ENCODE measurements at places on chromosomes 16 and 17.

- no peak for DNase-seq
Observed at GRCh38 chr17:18314059-18314730, 599 bp downstream of the TOP3A start.

DNA sequence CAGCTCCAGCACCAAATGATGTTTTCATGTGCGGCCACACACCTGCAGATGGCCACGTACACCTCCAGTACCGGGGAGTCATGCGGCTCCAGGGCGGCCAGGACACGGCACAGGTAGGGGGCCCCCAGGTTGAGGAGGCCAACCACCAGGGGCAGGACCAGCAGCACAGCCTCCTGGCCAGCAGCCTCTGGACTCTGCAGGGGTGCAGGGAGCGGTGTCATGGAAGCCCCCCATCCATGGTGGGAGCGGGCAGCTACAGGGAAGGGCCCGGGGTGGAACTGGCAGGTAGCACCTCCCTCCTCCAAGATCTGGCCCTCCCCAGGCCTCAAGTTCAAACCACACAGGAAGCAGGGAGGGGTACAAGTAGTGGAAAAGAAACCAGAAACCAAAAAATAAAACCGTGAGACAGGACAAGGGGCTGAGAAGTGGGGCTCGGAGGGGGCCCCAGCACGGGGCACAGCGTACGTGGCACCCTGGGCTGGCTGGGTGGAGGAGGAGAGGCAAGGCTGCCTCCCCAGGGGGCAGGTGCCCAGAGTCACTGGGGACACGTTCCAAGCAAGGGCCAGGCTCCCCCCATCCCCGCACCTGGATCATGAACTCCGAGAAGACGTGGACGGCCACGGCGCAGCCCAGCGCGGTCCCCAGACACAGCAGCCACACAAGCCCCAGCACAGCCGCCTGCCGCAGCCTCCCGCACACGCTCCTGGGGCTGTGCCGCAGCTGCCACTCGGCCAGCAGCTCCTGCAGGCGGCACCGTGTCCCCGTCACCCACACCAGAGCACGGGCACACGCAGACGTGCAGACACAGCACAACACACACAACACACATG lies 7.4 kb downstream of the TMC6 start:
- DNase-seq = no peak

GRCh38 chr17:79836972-79837887 lies 2.0 kb downstream of the CBX4 start:
- DNase-seq = peak; percentile 77

GRCh38 chr17:54898576-54898975 lies 2.1 kb upstream of the TOM1L1 start:
- DNase-seq = no peak

DNA sequence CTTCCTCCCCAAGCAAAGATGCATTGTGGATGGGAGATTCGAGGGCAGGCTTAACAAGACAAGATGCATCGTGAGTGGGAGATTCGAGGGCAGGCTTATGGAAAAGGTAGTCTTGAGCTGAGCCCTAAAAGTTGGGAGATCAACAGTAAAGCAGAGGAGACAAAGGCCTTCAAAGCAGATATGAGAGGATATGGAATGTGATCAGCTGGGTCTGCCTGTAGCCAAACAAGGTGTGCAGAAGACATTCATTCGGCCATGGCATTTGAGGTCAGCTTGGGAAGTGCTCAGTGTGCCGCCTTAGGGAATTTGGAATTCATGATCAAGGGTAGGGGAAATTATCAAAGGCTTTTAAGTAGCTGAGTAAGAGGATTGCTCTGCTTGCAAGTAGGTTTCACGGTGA lies 39.5 kb downstream of the DNAH9 start:
- DNase-seq = no peak

DNA sequence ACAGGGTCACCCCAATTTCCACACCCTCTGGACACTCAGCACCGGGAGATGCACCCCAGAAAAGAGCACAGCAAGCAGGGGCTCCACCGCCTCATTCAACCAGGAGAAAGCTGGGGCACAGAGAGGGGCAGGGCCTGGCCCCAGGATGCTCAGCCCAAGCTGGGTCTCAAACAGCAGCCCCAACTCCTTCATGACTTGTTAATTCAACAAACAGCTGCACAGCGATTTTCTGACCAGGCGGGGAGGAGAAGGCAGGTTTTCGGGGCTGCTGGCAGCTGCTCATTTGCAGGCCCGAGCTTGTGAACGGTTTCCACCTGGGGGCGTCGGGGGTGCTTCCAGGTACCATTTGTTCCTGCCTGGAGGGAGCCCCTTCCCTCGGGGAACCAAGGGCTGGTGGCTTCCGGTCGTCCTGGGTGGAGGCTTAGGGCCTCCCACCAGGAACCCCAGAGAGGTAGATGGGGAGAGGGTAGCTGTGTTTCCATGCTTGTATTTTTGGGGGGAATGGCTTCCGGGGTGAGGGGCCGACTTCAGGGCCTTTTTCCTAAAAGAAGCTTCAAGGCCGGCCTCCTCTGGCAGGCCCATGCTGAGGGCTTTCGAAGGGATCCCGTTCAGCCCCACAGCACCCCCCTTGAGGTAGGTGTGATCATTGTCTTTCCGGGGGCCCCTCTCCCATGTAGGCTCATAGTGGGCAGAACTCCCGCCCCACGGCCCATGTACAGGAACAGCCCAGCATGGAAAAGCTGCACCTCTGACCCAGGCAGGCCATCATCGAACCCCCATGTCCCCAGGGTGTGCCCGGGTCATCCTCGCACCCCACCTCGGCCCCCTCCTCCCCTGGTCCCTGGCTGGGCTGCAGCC lies 191.6 kb upstream of the GSE1 start:
- peak; percentile 55 for DNase-seq

DNA sequence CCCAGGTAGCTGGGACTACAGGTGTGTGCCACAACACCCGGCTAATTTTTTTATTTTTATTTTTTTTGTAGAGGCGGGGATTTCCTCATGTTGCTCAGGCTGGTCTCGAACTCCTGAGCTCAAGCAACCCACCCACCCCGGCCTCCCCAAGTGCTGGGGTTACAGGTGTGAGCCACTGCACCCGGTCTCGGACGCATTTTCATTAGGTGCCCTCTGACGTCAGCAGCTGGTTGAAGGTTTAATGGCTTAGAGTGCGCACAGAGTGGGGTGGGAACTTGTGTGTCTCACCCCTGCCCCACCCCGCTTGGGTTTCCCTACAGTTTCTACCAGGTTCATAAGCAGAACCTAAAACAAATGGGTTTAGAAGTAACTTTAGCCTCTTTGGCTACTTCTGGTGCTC lies 109.0 kb downstream of the N4BP1 start:
- DNase-seq = no peak

DNA sequence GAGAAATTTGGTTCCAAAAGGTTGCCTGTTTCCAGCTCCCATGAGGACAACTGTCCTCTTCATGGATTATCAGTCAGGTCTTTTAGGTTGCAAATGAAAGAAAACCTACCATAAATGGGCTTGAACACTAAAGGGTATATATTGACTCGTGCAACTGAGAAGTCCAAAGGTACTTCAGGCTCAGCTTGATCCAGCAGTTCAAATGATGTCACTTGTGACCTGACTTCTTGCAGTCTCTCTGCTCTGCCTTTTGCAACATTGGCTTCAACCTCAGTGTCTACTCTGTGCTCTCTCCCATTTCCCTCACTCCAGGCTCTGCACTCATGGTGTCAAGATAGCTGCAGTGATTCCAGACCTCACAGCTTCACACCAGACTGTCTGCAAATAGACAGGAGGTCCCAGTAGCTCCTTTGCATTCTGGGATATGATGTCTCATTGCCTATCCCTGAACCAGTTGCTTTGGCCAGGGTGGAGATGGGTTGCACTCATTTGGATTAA lies 5.5 kb upstream of the CALB2 start:
- DNase-seq = no peak

DNA sequence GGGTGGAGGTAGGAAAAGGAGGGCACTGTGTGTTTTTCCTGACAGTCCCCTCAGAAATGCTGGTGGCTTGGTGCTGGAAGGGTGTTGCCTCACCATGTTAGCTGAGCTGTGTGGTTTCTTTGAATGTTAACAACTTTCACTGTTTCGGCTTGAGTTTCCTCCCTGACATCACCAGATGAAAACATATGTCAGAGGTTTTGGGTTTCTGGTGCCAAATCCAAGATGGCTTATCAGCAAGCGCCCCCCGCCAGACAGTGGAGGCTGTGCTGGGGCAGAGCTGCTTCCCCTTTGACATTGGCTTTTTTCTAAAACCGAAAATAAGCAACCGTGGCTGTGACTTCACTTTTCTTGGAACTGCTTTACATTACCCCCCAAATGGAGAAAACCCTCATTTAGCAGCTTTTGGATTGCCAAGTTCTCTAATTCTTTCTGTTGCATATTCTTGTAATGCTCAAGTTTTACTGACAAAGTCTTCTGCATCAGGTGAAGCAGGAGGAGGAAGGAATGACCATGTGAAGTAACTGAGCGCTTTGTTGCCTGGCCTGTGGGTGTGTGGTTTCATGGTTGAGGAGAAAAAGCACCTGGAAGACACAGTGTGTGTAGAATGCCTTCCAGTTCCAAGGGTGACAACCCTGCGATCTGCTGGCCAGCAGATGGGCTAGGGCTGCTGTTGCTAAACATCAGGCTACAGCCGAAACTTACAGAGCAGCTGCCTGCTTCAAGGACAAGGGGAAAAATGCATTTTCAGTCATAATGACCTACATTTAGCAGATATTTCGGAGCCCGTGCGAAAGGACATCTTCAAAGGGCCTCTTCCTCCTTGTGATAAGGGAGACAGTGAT lies 9.7 kb downstream of the RMI2 start:
- no peak for DNase-seq

GRCh38 chr16:84503751-84504395 lies 586 bp downstream of the MEAK7 start:
- peak; percentile 66 for DNase-seq

- no peak for DNase-seq
Observed at GRCh38 chr17:62937606-62938005, 28.4 kb upstream of the TANC2 start.

GRCh38 chr16:50812046-50812445 lies 70.2 kb downstream of the CYLD start:
- DNase-seq = no peak

DNA sequence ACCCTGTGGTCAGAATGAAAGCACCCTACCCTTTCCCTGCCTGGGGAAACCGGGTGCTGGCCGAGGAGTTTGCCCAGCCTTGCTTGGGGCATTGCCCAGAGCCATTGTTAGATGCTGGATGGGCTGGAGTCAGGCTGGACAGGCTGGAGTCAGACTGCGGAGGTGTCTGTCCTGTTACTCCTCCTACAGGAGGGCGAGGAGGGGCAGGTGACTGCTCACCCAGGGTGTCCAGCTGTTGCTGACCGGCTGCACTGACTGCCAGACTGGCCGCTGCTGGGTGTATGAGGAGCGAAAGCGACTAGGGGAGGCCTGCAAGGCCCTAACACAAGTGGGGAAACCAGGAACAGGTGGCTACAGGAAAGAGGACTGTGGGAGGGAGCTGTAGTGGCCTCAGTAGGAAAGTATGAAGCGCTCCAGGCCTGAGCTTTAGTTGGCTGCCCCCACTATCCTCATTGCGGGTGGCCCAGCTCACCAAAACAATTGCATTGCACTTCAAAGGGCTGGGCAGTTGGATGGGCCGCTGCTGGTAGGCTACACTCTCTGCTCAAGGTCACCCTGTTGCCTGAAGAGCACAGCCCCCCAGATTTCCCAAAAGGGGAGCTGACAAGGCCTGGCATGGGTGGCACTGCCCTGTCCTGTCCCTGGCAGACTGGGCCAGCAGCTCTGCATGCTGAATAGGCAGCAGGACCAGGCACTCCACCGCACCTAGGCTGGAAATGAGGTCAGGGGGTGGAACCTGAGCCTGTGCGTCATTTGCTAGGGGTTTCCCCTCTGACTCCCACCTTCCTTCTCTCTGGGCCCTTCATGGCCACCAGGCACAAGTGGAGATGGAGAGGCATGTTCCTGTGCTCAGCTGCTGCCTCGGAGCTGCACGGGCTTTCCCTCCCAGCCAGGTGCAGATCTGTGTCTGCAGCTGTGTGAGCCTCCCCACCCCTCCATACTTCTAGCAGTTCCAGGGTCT lies 18.4 kb downstream of the LDHD start:
- DNase-seq = no peak

DNA sequence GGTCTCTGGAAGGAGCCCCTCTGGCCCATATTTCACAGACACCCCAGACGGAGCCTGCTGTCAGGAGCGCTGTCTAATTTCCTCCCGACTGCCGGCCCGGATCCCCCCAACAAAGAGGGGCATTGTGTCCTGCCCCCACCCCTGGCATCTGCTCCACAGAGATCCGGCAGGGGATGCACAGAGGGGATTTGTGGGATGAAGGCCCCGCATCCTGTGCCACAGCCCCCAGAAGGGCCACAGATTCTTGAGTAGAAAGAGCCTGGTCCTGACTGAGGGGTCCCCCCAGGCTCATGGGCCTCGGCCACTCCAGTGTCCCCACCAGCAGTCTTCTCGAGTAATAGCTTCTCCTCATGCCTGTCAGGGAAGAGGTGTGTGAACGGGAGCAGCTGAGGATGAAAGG lies 29.5 kb downstream of the MEOX1 start:
- DNase-seq = no peak

- DNase-seq = no peak
Observed at GRCh38 chr17:3036800-3037199, 26.6 kb downstream of the OR1D5 start.

- DNase-seq = no peak
Observed at GRCh38 chr16:27634779-27635178, 84.8 kb downstream of the KATNIP start.

- DNase-seq = no peak
Observed at GRCh38 chr17:5003214-5003867, 5.6 kb downstream of the KIF1C start.

- DNase-seq = peak; percentile 63
Observed at GRCh38 chr16:3748307-3748706, 31.0 kb upstream of the TRAP1 start.

DNA sequence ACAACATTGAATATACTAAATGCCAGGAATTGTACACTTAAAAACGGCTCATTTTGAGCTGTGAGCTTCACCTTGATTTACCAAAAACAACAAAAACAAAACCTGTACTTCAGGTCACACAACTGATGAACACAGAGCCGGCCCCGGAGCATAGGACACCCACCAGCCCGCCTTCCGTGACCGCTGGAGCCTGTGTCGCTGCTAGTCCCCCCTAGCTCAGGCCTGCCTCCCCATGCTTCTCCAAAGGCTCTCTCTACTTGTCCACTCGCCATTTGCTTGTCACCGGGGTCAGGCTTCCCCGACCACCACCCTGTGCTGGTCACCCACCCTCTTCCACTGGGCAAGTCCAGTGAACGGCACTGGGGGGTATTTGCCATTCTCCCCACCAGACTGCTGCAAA lies 113.8 kb upstream of the TNRC6C start:
- peak; percentile 47 for DNase-seq

GRCh38 chr16:49986351-49987124 lies 38.5 kb upstream of the CNEP1R1 start:
- no peak for DNase-seq

- DNase-seq = no peak
Observed at GRCh38 chr16:79298894-79299799, 301.4 kb downstream of the MAF start.

DNA sequence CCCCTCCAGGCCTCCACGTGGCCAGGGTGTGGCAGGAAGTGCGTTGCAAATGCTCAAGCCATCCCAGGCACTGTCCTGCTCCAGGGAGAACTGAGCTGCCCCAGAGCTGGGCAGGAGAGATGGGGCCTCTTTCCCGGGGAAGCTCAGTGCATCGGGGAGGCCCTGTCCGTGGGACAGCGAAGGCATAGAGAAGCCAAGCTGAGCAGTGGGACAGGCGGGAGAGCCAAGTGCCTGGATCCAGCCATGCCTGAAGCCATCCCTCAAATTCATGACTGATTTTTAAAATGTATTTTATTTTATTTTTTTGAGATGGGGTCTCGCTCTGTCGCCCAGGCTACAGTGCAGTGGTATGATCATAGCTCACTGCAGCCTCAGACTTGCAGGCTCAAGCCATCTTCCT lies 25.4 kb upstream of the SSTR5 start:
- no peak for DNase-seq

- no peak for DNase-seq
Observed at GRCh38 chr17:81453076-81453475, 57.8 kb downstream of the BAHCC1 start.
